ENCODE measurements at places on chromosomes 3 and 15.

GRCh38 chr15:80611543-80612080 lies 83.5 kb upstream of the ABHD17C start:
- no peak for DNase-seq

DNA sequence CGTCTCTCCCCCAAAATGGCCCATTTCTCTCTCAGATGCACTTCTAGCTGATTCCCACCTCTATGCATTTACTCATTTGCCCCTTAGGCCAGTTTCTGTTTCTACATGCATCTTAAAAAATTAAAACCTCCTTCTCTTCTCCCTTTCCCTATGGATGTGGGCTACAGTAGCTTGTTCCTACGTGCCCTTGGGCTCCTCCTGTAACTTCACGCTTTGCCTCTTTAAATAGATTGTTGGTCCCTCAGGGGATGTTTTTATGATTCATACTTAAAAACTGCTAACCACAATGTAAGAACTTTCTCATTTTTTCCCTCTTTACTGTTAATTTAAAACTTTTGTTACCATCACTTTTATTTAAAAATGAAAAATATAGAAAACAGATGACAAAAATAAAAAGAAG lies 185.6 kb upstream of the MRPL3 start:
- DNase-seq, result no peak

DNA sequence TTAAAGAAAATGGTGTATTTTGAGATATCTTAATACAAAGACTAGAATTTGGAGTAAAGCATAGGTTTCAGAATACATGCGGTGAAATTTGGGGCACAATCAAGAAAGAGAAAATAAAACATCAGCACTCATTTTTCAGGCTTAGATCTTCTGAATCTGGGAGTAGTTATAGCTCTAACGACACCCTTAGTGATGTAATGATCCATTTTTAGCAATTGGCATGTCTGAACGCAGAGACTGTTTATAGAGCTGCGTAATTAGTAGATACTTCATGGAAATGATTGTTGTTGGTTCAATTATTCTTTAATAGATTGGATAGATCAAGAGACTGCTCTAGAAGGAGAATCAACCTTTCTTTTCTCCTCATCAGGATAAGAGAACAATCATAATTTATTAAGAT lies 47.5 kb upstream of the SNRK start:
- DNase-seq, result no peak

DNA sequence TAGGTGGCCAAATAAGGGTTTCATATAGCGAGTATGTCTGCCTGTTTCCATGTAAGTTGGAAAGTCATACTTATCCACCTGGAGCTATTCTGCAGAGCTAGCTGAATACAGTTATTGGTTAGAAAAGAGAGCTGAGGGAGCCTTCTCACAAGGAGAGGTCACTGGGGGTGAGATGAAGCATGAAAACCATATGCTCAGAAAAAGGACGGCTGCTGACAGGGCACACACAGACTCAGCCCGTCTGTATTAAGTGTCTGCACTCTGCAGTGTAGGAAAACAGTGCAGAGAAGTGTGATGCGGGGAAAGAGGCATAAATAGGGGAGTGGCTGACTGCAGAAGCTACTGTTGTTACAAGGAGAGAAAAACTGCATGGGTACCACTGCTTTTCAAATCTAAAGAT lies 58.2 kb downstream of the C3orf70 start:
- DNase-seq, result no peak

All from frontal cortex (tissue), 4 donors.